CD4-positive, alpha-beta T cell treated with Interleukin-1 beta for 1 hour (primary cell): ENCODE measurements at places on chromosomes 5 and 9.
A peak's percentile ranks its signal among the peaks of the same experiment; 100 is the strongest.

- peak; percentile 7 for DNase-seq
Observed at GRCh38 chr9:76643399-76644117, 120.7 kb upstream of the PCA3 start.

DNA sequence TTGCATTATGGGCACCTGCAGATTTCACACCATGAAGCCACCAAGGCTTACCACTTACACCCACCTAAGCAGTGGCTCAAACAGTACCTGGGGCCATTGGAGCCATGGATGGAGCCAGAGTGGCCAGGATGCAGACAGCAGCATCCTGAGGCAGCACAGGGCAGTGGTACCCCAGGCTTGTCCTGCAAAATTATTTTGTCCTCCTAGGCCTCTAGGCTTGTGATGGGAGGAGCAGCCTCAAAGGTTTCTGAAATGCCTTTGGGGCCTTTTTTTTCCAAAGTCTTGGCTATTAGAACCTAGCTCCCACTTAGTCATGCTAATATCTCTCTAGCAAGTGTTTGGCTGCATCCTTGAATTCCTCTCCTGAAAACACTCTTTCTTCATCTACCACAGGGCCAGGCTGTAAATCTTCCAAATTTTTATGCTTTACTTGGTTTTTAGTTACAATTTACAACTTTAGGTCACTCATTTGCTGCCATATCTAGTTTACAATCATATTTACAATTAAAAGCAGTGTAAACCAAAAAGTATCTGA lies 15.7 kb downstream of the TMC1 start:
- no peak for DNase-seq

- DNase-seq, result no peak
Observed at GRCh38 chr9:99244344-99245260, 22.5 kb downstream of the SEC61B start.

GRCh38 chr5:116778651-116779280 lies 204.1 kb upstream of the SEMA6A start:
- DNase-seq, result no peak

GRCh38 chr9:114192539-114192938 lies 37.2 kb downstream of the COL27A1 start:
- no peak for DNase-seq

GRCh38 chr9:36401164-36401740 lies 1.2 kb upstream of the RNF38 start:
- DNase-seq, result no peak

GRCh38 chr5:147344861-147345260 lies 110.0 kb downstream of the STK32A start:
- DNase-seq, result no peak

DNA sequence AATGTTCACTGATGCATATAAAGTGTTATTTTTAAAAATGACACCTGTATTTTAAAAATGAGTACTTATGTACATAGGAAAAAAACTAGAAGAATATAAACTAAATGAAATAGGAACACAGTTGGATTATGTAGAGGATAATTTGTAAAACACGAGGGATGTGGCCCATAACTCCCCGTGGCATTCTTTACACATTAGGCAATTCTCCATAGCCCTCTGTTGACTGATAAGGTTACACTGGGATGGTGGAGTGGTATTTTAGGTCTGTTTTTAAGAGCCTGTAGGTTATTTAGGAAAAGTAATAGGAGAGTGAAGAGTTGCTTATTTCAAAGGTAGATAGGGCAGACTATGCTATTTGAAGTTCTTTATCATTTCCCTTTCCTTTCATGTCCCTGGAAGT lies 1.8 kb downstream of the CAVIN4 start:
- DNase-seq, result no peak

DNA sequence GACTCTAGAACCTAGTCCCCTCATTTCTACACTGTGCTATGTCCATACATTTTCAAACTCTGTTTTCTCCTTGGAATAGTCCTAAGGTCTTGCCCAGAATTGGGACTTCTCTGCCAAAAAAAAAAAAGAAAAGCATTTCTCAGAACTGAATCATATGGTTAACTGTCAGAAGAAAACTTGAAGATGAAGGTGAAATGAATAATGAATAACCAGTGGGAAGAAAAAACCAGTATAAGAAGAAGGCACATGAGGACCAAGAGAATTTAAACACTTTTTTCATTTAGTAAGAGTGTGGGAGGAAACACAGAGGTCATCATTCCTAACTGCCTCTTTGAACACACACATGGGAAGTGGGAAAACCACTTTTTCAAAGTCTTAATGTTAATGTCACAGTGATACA lies 197.7 kb downstream of the PRELID2 start:
- no peak for DNase-seq

- no peak for DNase-seq
Observed at GRCh38 chr5:94480486-94480885, 137.9 kb downstream of the KIAA0825 start.

- peak; percentile 49 for DNase-seq
Observed at GRCh38 chr5:163504079-163504931, 1.1 kb upstream of the MAT2B start.

DNA sequence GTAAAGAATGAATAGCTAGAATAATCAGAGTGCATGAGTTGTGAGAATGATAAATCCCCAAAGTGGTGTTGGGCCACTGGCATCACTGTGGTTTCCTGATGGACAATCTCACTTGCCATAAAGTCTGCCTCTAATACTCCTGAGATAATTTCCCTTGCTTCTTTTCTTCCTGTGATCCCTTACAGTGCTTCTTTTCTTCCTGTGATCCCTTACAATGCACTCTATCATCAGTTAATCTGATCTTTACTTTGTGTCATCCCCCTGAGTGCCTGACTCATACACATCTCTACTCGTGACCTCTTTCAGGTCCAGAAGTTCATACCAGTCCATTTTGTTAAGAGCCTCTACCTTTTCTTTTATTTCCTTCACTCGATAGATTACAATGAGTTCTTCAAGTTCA lies 418.3 kb downstream of the HCN1 start:
- DNase-seq, result no peak

DNA sequence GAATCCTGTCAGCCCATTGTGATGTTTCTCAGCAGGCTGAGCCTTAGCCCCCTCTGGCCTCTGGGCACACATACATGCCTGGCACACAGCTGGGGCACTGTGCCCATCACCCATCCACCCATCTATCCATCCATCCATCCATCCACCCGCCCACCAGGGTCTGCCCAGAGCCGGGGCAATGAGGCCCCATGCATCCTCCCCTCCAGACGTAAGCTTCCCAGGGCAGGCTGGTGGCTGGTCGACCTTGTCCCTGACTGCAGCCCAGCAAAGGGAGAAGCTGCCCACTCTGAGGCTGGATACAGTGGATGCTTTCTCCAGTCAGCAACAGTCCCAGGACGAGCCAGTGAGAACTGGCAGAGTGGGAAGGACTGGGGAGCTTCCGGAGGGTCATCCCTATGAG lies 21.1 kb upstream of the SLC25A51 start:
- DNase-seq, result no peak

DNA sequence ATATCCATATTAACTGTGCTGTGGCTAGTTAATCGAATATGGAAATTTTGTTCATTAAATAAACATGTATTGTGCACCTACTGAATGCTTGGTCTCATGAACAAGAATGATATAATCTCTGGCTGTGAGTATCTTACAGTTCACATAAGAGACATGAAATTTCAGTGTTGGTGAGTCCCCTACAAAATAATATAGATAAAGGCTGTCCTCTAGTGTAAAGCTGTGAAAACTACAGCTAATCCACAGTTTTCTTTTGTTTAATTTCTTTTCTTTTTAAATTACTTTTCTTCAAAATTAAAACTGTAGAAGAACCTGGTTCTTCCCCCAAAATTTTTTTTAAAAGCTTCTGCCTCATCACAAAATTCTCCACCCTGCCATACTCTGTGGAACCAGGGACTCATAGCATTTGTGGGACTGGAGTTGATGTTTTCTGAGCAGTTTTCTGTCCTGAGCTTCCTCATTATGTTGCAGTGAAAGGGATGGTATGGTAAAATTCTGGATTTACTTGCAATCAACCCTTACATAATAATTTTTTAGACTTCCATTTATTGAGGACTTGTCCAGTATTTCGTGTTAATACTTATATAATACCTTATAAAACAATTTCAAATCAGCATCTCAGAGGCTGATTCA lies 135.0 kb downstream of the STK32A start:
- no peak for DNase-seq

- no peak for DNase-seq
Observed at GRCh38 chr5:61916621-61917620, 389.1 kb upstream of the KIF2A start.

- DNase-seq, result no peak
Observed at GRCh38 chr5:2184026-2184366, 301.3 kb upstream of the IRX4 start.

- no peak for DNase-seq
Observed at GRCh38 chr5:171705830-171706468, 79.7 kb upstream of the SMIM23 start.

DNA sequence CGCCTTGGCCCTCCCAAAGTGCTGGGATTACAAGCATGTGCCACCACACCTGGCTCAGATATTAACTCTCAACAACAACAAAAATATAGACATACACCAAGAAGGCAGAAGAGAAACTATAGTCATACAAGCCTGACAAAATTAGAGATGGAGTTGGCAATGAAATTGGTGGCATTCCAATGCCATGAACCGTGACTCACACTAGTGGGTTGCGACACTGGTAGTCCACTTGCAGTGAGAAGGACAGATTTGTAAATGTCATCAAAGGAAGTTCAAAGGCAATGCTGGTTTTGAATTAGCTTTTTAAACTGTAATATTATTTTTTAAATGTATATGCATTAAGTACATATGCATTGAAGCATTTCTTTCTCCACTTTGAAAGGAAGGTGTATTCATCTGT lies 8.5 kb upstream of the DNAJC25 start:
- DNase-seq, result peak; percentile 19

DNA sequence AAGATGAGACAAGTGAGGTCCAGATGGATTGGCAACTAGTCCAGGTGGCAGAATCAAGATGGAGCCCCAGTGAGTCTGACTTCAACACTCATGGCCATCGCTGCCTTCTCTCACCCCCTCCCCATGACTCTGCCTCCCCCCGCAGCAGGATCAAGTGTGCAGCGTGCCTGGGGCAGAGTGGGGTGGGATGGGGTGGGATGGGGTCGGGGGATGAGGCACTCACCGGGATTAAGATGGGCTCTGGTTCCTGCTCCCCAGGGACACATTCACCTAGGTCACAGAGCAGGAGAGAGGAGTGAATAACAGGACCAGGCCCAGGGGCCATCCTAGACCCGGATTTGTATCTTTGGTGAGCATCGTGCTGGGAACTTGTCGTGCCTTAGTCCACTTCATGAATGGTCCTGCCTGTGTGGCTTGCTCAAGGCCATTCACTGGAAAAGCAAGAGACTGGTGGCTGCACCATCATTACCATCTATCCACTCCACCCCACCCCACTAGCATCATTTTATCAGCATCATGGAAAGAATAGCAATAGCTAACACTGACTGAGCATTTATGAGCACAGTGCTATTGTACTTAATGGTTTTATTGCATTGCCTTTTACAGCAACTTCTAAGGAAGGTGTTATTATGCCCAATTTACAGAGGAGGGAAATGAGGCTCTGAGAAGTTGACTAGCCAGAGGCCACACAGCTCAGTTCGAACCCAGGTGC lies 8.5 kb downstream of the AMBP start:
- DNase-seq, result no peak

- no peak for DNase-seq
Observed at GRCh38 chr9:125767349-125767748, 20.2 kb downstream of the PBX3 start.

DNA sequence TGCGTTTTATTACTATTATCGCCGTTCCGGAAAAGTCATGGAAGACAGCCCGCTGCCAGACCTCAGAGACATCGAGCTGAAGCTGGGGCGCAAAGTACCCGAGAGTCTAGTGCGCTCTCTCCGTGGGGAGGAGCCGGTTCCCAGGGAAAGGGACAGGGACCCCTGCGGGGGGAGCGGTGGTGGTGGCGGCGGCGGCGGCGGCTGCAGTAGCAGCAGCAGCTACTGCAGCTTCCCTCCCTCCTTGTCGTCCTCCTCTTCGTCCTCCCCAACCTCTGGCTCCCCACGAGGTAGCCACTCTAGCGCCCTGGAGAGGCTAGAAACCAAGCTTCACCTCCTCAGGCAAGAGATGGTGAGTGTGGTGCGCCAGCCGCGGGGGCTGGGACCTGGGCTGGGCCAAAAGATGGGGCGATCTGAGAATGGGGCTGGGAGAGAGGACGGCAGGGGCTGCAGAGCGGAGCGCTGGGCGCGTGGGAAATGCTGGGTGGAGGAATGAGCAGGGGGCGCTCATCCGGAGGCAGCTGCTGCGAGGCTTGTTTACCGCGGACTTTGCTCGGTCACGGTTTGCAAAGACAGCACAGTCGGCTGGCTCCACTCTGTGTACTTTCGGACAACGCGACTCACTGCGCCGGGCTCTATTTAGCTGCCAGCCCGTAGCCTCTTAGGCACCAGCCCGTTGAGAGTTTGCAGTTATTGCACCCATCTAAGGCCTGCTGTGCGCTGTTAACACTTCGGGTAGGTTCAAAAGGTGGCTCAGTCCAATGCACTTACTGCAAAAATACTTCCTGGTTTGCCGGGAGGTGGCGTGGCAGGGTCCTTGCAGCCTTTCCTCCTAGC lies 1.1 kb downstream of the LURAP1L start:
- DNase-seq, result no peak

DNA sequence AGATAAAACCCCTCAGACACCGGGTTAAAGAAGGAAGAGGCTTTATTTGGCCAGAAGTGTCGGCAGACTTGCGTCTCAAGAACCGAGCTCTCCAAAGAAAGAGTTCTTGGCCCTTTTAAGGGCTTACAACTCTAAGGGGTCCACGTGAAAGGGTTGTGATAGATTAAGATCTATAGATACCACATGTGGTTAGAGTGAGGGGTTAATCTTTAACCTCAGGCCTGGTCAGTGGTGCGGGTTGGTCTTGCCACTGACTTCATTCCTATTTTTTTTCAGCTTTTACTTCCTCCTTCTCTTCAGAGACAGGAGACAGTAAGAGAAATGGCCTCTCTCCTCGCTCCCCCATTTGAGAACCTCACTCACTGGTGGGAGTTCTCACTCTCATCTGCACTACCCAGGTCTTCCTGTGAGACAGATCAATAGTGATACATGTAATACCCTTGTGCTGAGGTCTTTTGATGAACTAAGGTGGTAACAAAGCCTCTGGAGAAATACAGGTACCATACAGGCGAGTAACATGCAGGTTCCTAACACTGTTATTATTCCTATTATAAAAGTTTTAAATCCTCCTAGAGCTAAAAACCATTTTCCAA lies 52.4 kb upstream of the COX7C start:
- no peak for DNase-seq

- no peak for DNase-seq
Observed at GRCh38 chr5:41637869-41638268, 127.5 kb upstream of the PLCXD3 start.
